ENCODE measurements at places on chromosomes 2 and 18.
A peak's percentile ranks its signal among the peaks of the same experiment; 100 is the strongest.

DNA sequence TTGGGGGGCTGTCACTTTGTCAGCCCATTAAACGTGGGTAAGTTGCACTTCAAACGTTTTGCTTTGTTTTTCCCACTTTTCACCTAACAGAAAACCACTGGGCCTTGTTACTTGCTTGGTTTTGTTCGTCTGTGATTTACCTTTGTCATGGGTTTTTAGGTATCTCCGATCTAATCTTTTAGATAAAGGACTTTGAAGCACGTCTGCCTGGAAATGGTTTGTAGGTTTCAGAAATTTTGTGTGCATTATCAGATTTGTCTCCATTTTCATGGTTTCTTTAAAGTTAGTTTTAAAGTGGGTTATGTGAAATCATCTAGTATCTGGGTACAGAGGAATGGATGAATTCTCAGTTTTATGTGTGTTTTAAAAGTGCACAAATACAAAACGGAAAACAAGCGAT is 6.4 kb downstream of the CTDP1 start:
- no peak for DNase-seq

DNA sequence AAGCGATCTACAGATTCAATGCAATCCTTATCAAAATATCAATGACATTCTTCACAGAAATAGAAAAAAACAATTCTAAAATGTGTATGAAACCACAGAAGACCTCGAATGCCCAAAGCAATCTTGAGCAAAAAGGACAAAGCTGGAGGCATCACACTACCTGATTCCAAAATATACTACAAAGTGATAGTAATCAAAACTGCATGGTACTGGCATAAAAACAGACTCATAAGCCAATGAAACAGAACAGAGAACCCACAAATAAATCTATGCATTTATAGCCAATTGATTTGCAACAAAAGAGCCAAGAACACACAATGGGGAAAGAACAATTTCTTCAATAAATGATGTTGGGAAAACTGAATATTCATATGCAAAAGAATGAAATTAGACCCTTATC is 99.2 kb downstream of the POLR1A start:
- DNase-seq, result no peak

GRCh38 chr2:101205521-101206479 is 46.9 kb upstream of the CNOT11 start:
- DNase-seq, result peak; percentile 68

GRCh38 chr18:70276416-70277191 is 12.2 kb upstream of the SOCS6 start:
- DNase-seq, result no peak

- DNase-seq, result no peak
Observed at GRCh38 chr2:84201158-84201557, 257.9 kb downstream of the SUCLG1 start.

DNA sequence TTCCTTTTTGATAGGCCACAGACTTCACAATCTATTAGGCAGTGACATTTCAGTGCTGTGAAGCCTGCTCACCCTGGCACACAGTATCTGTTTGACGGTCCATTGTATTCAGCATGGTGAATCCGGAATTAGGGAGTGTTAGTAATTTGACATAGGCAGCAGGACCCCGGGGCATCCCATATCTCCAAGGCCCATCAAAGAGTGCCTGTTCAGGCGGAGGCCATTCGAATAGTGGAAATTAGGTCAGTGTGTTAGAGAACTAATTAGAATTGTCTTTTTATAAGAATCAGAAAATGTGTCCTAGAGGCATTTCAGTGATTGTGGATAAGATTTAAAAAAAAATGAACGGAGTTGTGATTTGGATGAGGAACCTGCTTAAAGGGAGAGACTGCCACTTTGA is 818.8 kb upstream of the SOX11 start:
- no peak for DNase-seq

GRCh38 chr2:5052905-5053304 is 639.3 kb upstream of the SOX11 start:
- DNase-seq, result no peak

DNA sequence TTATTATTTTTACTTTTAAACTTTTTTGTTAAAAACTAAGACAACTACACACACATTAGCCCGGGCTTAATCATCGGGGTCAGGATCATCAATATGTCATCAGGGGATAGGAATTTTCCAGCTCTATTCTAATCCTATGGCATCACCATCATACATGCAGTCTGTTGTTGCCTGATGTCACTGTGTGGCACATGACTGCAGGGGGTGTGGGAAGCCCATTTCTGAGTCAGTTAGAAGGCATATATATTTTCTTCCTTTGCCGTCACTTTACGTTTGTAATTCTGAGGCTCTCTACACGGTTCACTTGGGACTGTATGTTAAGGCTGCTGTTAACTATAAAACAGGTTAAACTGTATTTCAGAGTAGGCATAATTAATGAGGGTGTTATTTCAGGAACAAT is 144.4 kb upstream of the ITGA6 start:
- DNase-seq, result no peak

GRCh38 chr2:15152382-15152781 is 408.8 kb downstream of the NBAS start:
- no peak for DNase-seq

GRCh38 chr2:220442012-220442411 is 814.6 kb downstream of the SLC4A3 start:
- no peak for DNase-seq

DNA sequence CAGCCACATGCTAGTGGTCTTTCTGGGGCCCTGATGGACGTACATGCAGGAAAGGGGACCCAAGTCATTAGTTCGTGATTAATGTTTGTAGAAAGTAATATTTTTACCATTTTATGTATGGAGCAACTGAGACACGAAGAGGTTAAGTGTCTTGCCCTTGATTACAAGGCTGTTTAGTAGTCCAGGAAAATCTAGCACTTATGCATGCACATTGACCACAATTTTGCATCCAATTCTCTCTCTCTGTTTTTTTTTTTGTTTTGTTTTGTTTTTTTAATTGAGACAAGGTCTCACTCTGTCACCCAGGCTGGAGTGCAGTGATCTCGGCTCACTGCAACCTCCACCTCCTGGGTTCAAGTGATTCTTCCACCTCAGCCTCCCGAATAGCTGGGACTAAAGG is 8.3 kb upstream of the GATA6 start:
- DNase-seq, result no peak
